Fibroblast of the conjunctiva (primary cell): ENCODE measurements at places on chromosomes 6 and 20.

- no peak for DNase-seq
These were observed 2.1 kb upstream of the GHRH start for GRCh38 chr20:37263686-37264085.

DNA sequence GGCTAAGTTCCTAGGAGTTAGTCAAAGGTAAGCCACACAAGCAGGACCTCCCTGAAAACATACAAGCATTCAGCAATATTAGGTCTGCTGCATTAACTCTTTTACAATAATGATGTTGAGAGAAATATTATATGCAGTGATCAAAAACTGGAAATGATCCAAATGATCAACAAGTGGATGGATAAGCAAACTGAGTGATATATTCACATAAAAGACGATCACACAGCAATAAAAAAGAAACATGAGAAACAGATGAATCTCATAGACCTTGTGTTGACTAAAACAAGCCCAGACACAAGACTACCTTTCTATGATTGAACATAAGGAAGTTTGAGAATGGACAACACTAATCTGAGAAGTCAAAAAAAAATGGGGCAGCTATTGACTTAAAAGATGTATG is 39.9 kb downstream of the LMBRD1 start:
- DNase-seq: no peak

- no peak for DNase-seq
These were observed 14.0 kb upstream of the PLCB1 start for GRCh38 chr20:8118039-8118438.

DNA sequence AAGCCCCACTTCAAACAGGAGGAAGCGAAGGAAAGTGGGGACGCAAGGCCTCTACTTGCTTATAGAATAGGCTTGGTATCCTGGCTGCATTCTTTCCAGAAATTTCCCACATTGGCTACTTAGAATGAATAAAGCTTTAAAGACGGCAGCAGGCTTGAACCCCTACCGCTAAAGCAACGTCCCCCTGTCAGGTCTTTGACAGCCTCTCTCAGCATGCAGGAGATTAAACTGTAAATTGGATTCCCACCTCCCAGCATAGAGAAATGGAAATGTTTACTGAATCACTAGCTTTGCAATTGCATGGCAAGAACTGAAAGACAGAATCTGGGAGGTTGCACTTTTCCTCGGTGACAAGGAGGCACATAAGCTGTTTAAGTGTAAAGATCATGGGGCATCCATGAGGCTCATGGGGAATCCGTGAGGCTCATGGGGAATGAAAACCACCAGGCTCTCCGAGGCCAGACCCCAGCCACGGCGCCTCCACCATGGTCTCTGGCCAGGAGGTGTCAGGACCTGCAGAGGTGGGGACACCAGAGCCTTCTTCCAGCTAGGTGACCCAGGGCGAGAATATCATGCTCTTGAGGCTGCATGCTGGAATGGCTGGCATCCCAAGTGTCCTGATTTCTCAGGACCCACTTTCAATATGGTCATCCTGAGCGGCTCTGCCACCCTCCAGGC is 10.3 kb downstream of the LEMD2 start:
- no peak for DNase-seq

GRCh38 chr6:33779895-33780294 is 9.0 kb downstream of the LEMD2 start:
- no peak for DNase-seq

DNA sequence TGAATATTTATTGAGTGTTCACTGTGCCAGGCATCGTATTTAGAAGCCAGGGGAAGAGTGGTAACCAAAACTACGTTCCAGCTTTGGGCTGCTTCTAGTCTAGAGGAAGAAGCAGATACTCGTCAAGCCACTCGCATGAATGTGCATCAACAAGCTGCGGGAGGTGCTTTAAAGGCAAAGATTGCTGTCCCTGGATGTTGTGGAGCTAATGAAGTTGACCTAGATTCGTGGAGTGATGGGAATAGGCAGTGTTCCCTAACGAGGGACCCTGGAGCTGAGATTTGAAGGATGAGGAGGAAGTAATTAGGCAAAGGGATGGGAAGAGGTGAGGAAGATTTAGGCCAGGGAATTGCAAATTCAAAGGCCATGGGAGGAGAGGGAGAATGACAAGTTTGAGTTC is 118.9 kb downstream of the TMEM170B start:
- DNase-seq: no peak

DNA sequence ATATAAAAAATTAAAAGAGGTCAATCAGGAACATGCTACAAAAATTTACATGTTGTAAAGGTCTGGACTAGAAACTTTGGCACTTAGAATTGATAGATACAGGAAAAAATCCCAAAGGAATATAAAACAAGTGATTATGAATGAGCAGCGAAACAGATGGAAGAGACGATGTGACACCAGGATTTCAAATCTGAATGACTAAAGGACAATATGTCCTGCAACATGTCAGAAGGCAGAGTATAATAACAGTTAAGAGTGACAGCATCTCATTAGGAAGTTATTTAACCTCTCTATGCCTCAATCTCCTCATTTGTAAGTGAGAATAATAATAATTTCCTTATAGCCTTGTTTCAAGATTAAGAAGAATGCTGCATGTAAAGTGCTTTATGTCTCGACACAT is 50.3 kb downstream of the FRK start:
- no peak for DNase-seq

GRCh38 chr20:34557936-34558319 is 590 bp upstream of the MAP1LC3A start:
- DNase-seq: no peak

- DNase-seq: peak; percentile 35
These were observed 32.8 kb downstream of the ADNP start for GRCh38 chr20:50898475-50898874.

- no peak for DNase-seq
These were observed 579.1 kb downstream of the BMP2 start for GRCh38 chr20:7346562-7346961.

DNA sequence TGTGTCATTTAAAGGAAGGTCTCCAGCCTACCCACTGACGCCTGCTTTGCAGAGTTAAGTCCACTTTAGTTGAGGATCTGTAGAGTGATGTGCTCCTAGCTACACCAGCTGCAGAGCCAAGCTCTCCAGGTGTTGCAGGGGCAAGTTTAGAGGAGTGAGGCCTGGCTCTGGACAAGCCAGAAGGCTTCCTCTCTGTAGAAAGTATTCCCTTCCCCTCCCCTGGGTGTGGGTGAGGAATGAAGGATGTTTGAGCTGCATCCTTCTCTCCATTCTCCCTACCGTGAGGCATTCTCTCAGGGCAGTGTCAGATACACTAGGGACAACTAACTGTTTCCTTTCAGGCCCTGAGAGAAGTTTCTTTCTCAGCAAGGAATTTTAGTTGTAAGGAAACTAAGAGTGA is 66.5 kb downstream of the ELOVL5 start:
- DNase-seq: no peak

GRCh38 chr20:7627734-7628663 is 312.3 kb downstream of the HAO1 start:
- DNase-seq: no peak

GRCh38 chr6:15346315-15346714 is 100.4 kb downstream of the JARID2 start:
- no peak for DNase-seq

DNA sequence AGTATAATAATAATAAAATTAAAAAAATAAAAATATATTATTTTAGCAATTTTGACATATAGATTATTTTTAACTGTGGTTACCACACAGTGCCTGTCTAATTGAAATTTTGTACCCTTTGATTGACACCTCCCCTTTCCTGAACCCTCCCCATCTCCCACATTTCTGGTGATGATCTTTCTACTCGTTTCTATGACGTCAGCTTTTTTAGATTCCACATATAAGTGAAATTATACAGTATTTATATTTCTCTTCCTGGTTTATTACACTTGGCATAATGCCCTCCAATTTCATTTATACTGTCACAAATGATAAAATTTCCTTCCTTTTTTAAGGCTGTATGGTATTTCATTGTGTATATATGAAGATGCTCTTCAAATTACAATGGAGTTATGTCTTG is 258.1 kb upstream of the PTCHD4 start:
- DNase-seq: no peak

DNA sequence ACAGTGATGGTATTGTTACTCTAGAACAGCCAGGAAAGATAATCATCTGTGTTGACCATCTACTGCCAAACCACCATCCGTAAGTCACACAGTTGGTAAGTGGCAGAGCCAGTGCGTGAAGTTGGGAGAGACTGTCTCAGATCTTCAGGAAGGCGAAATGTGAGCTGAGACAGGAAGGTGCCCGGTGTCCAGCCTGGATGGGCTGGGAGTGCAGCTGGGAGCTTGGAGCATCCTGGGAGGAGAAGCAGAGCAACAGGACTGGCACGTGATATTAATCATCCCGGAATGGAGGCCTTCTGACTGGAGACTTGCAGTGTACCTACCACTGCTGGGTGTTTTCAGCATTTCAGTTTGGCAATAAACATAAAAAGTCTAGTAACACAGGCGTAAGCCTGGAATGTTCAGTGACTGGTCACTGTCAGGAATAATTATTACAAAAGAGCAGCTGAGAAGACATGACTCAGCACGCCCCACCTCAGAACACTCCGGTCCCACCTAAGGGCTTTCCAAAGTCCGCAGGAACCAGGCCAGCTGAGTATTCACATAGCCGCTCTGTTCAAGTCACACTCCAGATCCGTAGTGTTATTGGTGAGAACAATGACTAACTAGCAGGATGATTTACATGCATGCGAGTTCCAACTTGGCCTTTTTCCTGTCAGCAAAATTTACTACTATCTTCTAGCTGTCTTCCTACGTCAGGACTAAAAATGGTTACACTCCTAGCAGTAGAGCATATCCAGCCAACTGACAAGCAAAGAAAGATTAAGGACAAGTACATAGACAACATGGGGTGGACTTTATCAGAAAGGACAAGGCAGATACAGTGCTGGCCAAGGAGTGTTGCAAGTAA is 45.1 kb upstream of the PNRC1 start:
- peak; percentile 97 for DNase-seq

- DNase-seq: no peak
These were observed 105.8 kb upstream of the RUNX2 start for GRCh38 chr6:45222380-45222779.

DNA sequence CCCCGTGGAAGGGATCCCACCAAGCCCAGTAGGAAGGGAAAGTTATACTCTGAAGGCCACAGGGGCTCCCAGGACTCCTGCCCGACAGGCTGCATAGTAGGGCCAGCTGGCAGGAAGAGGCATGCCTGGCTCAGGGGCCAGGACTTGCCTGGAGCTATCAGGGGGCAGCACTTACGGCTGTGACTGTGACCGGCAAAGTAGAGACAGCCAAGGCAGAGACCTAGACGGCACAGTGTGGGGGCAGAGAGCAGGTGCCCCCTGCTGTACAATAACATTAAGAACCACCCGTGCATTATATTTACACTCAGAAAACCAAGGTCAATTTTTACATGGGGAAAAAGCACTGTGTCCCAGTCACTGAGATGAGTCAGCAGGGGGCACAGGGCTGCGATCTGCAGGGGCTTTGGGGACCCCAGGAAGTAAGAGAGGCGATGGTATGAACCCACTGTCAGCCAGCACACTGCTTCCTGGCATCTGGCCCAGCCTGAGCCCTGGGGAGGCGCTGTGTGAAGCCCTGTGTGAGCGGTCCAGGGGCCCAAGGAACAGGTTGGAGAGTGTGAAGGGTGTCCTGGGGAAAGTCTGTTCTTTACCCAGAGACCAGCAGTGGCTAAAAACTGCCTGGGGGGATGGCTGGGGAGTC is 9.9 kb downstream of the CCDC167 start:
- DNase-seq: no peak

DNA sequence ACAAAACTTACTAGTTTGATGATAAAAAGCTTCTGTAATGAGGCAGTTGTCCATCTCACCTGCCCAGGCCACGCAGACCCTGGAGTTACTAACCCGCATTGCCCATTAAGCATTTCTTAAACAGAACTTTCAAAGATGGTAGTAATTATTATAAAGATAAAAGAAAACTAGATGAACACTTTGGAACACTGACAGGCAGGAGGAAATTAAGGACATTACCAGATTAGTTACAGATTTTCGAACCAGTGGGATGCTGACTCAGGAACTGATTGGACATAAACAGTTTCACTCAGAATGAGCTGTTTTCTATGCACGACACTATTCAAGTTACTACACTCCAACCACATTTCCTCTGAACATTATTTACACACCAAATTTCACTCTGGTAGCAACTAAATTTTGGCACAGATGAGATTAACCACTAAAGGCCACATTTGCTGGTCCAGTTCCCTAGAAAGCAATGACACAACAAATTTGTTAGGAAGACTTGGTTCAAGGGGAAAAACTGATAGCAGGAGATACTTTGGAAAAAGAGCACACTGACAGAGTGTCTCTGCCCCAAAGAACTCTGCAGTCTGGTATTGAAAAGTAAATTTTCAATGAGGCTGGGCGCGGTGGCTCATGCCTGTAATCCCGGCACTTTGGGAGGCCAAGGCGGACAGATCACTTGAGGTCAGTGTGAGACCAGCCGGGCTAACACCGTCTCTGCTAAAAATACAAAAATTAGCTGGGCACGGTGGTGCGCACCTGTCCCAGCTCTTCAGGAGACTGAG is 3.0 kb downstream of the ROMO1 start:
- peak; percentile 23 for DNase-seq

DNA sequence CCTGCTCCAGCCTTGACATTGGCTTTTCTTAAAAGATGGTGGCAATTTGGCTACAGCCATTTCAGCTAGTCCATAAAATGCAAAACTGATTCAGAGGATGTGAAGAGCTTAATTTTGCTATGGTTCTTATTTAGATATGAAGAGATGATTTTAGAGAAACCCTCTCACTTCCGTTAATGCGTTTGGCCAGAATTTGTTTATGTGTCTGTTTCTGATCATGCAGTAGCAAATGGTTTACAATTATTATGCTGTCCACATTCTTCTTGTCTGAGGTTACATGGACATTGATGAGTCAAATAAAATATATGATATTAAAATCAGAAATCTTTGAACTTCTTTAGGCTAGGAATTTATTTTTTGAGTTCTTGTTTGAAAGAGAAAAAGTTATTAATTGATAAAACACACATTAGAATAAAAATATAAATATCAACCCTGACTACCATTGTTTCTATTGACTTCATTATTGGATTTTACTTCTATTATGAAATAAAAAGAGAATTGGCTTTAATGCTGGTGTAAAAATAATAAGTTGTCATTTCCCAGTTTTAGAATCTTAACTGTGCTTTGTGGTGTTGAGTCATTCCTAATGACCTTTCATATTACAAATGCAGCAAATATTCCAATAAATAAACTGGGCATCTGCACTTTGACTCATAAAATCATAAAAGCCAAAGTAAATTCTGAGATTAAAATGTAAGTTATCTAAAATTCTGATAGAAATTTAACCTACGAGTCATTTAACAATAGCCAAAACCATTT is 1286.0 kb upstream of the GJE1 start:
- peak; percentile 46 for DNase-seq

- DNase-seq: no peak
These were observed 426.0 kb upstream of the SULF2 start for GRCh38 chr20:48211238-48211637.

- DNase-seq: no peak
These were observed 92.3 kb upstream of the ELOVL5 start for GRCh38 chr6:53441035-53441493.

- DNase-seq: no peak
These were observed 13.6 kb downstream of the FBXO30 start for GRCh38 chr6:145801021-145801420.

- DNase-seq: peak; percentile 16
These were observed 603.2 kb downstream of the RNF144B start for GRCh38 chr6:18990059-18990978.

GRCh38 chr6:125188037-125188436 is 34.5 kb downstream of the TPD52L1 start:
- no peak for DNase-seq
